CD14-positive monocyte (primary cell): ENCODE measurements at places on chromosomes 5 and 9.

DNA sequence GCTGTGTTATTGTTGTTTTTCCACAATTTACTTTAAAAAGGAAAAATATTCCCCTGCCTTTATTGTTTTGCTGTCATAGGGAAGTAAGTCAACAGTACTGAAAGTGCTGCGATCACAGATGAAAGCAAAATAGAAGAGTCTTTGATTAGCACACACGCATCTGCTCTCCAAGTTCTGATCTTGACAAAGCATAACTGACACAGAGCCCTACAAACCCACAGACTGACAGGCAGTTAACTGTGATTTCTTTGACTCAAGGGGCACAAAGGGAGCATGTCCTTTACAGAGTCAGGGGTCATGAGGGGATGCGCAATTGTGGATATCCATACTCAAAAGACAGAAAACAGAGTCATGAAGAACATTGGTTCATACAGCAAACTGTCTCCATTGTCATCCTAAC is 123.7 kb downstream of the SNCAIP start:
- DNase-seq, result no peak

- no peak for DNase-seq
These were observed 173.8 kb downstream of the AUH start for GRCh38 chr9:91187965-91188344.

- DNase-seq, result no peak
These were observed 434.5 kb upstream of the CDH9 start for GRCh38 chr5:27472871-27473270.

DNA sequence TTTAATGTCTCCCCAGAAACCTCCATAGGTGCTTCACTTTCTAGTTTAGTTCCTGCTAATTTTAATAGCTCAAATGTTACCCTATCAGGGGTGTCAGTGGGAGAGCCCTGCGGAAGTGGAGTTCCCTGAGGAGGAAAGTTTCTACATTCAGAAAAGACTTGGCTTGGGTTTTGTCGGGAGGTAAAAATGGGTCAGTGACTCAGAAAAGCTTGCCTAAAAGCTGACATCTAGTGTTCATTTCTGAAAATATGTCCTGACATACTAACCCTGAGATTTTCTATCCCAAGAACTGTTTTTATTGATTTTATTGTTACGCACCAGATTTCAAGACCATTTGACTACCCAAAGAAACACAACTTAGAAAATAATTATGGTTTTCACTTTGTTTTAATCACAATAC is 40.9 kb upstream of the GLDC start:
- DNase-seq, result no peak

DNA sequence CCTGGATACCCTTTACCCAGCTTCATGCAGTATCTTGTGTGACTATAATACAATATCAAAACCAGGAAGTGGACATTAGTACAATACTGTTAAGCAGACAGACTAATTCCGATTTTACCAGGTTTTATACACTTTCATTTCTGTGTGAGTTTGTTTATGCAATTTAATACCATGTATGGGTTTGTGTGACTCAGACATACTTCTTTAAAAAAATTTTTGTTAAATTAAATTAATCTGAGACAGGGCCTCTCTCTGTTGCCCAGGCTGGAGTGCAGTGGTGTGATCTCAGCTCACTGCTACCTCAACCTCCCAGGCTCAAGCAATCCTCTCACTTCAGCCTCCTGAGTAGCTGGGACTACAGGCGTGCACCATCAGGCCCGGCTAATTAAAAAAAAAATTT is 156.8 kb downstream of the GAPVD1 start:
- DNase-seq, result no peak

- no peak for DNase-seq
These were observed 247.3 kb downstream of the MAN2A1 start for GRCh38 chr5:109936996-109937395.

DNA sequence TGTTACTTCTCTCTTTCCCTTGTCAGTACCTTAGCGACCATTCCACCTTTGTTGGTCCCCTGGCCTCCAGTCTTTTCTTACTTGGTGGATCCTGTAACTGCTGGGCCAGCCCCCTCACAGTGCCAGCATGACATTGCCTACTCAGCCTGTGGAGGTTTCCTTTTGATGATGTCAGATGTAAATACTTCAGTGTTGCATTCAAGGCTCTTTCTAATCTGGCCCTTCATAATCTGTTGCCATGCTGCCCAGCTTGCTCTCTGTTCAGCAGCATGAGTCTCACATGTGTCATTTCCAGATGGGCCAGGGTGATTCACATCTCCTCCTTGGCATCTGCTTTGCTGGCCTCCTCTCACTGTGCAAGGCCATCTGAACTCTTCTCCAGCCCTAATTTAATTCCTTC is 57.1 kb downstream of the MAST4 start:
- no peak for DNase-seq

- no peak for DNase-seq
These were observed 668.7 kb upstream of the ZNF608 start for GRCh38 chr5:125415126-125415525.

GRCh38 chr9:137544176-137544760 is 5.9 kb downstream of the PNPLA7 start:
- DNase-seq, result no peak

DNA sequence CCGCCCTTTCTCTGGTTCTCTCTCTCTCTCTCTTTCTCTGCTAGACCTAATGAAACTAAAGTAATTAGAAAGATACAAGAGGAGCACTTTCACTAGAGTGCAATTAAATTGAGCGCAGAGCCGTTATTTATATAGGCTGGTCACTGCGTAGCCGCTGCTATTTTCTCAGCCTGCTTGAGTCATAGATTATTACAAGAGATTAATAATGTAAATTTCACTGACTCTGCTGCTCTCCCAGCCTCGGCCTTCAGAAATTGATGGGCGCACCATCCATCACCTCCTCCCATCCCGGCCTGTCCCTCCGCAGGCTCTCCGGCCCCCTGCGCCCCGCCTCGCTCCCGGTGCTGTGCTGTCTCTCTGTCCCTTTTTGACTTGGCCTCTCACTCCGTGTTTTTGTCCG is 268.0 kb upstream of the MVB12B start:
- DNase-seq, result no peak

- no peak for DNase-seq
These were observed 14.7 kb upstream of the ARRDC3 start for GRCh38 chr5:91397791-91398190.

- no peak for DNase-seq
These were observed 21.9 kb upstream of the TXN start for GRCh38 chr9:110278080-110278707.

DNA sequence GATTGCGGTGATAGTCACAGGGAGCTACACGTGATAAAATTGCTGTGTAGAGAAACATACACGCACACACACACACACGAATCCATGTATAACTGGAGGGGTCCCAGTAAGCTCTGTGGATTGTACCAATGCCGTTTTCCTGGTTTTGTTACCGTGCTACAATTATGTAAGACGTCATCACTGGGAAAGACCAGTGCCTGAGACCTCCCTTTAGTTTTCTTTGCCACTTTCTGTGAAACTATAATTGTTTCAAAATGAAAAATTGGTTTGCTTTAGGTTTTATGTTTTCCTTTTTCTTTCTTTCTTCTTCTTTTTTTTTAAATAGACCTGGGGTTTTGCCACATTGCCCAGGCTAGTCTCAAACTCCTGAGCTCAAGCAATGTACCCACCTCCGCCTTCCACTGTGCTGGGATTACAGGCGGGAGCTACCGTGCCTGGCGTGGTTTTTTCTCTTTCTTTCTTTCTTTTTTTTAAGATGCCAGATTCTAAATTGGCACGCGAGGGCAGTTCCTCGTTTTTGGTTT is 21.3 kb downstream of the OR2V2 start:
- DNase-seq, result no peak

GRCh38 chr9:93291536-93292287 is 107.8 kb downstream of the WNK2 start:
- DNase-seq, result no peak

DNA sequence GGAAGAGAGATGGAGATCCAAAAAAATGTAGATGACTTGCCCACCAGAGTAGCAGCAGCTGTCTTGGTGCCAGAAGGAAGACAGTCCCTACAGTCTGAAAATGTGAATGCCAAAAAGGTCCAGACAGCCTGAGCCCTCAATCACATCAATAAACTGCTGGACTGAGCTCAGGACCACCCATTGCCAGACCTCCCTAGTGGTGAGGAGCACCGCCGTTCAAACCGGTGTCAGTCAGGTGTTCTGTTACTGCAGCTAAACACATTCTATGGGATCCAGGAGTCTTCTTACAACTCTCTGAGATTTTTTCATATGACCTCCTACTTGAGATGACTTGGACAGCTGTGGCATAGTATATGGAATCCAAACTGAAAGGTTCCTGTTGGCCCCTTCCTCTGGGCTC is 32.0 kb upstream of the OTP start:
- DNase-seq, result no peak

- no peak for DNase-seq
These were observed 98.6 kb downstream of the SPOCK1 start for GRCh38 chr5:137400571-137400970.

GRCh38 chr5:57552033-57552432 is 69.4 kb upstream of the ACTBL2 start:
- no peak for DNase-seq

DNA sequence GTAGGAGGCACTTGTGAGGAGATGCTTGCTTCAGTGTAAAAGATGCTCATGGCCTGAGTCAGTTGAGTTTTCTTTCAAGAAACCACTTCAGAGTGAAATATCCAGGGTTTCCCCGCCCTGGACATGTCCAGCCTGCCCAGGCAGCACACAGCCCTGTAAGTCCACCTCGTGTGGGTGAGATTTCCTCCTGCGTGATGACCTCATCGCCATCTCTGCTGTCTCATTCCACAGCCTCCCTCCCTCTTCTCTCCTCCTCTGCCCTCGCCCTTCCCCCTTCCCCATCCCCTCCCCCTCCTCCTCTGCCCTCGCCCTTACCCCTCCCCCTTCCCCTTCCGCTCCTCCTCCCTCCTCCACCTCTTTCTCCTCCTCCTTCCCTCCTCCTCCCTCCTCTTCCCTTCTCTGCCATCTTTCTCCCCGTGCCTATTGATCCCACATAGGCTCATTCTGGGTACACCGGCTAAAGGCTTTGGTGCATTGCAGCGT is 34.0 kb upstream of the NCS1 start:
- DNase-seq, result peak; percentile 88

GRCh38 chr9:2181792-2182191 is 166.6 kb downstream of the SMARCA2 start:
- DNase-seq, result peak; percentile 16
